Astrocyte of the spinal cord (primary cell): ENCODE measurements at places on chromosomes 5 and 9.

- DNase-seq = no peak
Measured at GRCh38 chr9:966870-967269, 9.6 kb upstream of the DMRT3 start.

GRCh38 chr5:154115291-154115690 is 75.2 kb upstream of the GALNT10 start:
- DNase-seq = no peak

GRCh38 chr5:135873831-135874230 is 21.8 kb downstream of the IL9 start:
- no peak for DNase-seq

- DNase-seq = no peak
Measured at GRCh38 chr5:1393571-1394501, 48.9 kb upstream of the CLPTM1L start.

DNA sequence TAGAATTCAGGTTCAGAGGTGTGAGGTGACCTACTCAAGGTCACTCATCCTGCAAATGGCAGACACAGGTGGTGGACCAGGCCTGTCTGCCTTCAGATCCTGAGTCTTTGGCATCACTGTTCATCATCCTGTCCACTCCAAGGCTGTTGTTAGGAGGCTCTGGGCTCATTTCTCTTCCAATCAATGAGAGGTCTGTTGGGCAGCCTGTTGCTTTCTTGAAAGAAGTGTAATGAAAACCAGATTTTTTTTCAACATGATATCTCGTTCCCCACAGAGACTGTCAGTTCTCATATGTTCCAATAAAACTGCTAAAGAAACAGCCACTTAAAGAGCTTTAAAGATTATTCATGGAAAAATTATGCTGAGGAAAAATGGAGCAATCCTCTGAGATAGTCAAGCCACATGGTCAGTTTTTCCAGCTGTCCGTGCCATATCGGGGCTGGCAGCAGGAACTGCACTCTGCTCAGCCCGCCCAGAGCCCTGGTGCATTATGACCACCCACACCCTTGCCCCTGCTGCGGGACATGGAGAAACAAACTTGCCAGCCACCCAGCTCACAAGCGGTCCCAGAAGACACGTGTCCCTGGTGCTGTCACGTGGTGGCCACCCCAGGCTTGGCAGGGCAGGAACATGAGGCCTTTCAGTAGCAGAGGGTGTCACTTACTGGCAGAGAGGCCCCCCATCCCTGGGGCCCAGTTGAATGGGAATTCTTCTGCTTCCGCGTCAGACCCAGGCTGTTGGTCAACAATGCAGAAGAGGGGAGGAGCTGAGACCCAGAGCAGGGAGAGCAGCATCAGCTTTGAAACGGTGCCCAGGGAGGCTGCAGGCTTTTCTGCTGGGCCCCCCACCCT is 63.7 kb upstream of the ANGPTL2 start:
- DNase-seq = peak; percentile 72

DNA sequence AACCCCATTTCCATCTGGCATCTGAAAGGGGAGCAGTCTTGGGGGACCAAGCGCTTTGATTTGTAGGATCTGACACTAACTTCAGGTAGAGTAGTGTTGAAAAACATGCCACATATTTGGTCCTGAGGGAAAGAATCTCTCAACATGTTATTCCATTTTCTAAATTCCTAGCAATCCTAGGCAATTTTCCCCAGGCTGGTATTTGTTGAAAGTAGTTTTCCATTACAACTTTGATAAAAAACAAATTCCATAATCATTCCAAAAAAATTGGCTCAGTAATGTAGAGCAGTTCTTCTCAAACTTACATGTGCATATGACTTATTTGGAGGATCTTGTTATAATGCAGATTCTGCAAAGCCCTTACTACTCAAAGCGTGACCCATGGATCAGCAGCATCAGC is 477.9 kb downstream of the ACTL7B start:
- no peak for DNase-seq

GRCh38 chr9:129068990-129069861 is 11.7 kb upstream of the DOLPP1 start:
- no peak for DNase-seq

GRCh38 chr5:138264183-138264582 is 10.2 kb downstream of the GFRA3 start:
- no peak for DNase-seq

DNA sequence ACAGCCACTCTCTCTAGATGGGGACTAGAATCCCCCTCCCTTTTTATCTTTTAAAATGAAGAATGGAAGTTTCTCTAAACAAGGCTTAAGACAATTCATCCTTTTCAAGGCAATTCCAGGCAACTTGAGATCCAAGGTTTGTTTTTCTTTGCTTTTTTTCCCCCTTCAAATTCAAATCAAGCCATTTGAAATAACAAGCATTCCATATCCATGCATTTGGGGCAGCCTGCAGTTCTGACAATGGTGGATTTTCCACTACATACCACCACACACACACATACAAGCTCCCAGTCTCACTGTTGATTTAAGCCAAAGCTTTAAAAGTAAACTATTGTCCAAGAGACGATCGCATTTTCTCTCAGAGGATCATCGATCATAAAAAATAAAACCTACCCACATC is 424 bp downstream of the INSYN2B start:
- DNase-seq = no peak

- DNase-seq = no peak
Measured at GRCh38 chr5:10232386-10232785, 17.3 kb downstream of the ATPSCKMT start.

DNA sequence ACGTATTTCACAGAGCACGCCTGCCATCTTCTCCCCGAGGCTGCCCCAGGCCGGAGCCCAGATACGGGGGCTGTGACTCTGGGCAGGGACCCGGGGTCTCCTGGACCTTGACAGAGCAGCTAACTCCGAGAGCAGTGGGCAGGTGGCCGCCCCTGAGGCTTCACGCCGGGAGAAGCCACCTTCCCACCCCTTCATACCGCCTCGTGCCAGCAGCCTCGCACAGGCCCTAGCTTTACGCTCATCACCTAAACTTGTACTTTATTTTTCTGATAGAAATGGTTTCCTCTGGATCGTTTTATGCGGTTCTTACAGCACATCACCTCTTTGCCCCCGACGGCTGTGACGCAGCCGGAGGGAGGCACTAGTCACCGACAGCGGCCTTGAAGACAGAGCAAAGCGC is 9.6 kb downstream of the QRFP start:
- DNase-seq = no peak

GRCh38 chr9:35958104-35958837 is at the start of gene OR2S2:
Gene OR2S2, minus strand, starts transcription at chr9:35958154. Its CDS starts 56 bp downstream, at chr9:35958098.
- no peak for DNase-seq

GRCh38 chr9:91296354-91296753 is 65.4 kb downstream of the AUH start:
- DNase-seq = no peak

DNA sequence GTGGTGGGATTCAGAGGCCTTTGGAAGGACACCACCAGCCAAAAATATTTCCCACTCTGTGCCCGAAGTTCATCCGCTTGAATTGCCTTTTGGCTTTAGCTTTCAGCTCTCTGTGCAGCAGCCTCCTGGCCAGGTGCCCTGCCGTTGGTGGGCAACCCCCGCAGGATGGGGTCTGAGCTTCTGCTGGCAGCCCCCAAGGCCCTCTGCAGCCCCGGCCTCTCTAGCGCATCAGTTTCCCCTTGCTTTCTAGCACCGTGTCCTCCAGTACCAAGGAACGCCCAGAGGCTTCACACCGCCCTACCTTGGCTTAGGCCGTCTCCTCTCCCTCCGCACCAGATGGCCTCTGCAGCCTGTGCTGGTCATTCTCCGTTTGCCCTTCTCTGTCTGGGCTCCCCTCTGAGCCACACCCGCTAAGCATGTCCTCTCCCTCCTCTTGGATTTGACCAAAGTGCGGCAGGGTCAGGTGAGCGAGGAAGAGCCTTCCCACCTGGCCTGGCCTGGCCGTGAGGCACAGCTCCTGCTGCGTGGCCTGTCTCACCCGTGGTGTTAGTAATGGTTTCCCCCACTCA is 4.2 kb upstream of the TSC1 start:
- DNase-seq = no peak

DNA sequence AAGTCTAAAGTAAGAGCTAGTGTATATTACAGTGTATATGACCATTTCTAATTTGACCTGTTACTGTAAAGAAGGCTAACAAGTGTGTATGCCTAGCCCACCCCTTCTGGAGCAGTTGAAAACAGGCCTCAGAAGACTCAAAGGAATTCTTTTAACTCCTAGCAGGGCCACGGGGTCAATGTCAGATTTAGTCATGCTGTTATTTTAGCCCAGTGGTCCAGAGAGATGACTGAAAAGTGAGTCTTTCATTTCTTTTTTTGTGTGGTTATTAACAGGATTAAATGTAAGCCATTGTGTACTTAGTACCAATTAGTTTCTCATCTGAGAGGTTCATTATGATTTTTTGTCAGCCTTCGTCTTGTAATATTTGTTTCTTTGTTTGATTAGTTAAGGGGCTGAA is 24.4 kb downstream of the ZCCHC7 start:
- DNase-seq = peak; percentile 42

GRCh38 chr9:2229109-2229721 is 214.1 kb downstream of the SMARCA2 start:
- no peak for DNase-seq

DNA sequence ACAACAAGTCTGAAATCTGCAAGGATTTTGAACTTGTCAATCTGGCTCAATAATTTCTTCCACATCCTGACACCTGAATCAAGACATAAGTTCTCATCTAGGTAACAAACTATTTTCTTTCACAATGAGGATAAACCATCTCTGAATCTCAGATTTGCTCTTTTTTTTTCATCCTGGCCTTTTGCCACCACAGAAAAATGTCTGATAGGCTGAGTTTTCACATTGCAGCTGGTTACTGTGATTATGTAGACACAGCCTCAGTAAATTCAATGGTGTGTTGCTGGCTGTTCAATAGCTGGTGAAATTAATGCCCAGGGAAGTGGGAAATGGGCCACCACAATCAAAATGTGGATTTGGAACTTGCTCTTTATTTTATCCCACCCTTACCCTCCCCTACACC is 2.8 kb upstream of the ADRA1B start:
- peak; percentile 62 for DNase-seq

DNA sequence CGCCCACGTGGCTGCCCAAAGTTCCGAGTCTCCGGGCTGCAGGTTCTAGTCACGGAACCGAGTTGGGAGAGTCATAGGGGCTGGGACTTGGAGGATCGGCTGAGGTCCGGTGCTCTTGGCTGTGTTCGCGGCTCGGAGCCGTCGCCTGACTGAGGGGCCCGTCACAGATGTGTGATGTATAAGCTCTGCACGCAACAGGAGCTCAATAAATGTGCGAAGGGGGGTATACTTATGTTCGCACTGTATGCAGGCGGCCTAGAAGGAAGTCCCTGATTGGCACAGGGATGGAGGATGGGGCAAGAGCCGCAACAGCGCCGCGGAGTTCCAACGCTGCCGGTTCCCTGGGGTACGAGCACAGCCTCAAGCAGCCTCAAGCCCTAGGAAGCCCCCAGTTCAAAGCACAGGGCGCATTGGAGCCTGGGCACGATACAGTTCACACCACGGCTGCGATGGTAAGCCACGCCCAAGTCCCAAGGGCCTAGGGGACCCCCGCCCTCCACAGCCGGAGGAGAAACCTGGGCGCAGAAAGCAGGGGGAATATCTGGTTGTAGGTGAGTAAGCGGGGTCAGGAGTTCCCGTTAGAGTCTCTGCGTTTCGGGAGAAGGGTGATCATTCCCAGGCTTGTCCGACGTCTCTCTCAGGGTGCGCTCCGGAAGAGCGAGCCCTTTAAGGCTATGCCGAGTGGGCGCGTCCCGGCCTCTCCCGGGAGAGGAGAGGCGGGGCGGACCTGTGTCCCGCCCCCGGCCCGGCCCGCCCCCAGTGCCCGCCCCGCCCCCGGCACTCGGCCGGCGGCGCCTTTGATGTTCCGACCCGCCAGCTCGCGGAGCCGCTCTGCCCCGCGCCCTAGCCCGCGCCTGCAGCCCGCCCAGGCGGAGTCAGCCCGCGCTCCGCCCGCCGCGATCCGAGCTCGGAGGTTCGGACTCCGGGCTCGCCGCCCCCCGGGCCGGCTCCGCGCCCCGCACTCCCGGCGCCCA is at the start of gene TCF7:
TCF7 (plus strand) TSS at position 780 of the 974 bp plus-strand sequence. CDS start 226 bp downstream, outside the sequence.
- DNase-seq = peak; percentile 74

- DNase-seq = peak; percentile 57
Measured at GRCh38 chr5:122463221-122463620, 151.2 kb downstream of the SNCAIP start.

DNA sequence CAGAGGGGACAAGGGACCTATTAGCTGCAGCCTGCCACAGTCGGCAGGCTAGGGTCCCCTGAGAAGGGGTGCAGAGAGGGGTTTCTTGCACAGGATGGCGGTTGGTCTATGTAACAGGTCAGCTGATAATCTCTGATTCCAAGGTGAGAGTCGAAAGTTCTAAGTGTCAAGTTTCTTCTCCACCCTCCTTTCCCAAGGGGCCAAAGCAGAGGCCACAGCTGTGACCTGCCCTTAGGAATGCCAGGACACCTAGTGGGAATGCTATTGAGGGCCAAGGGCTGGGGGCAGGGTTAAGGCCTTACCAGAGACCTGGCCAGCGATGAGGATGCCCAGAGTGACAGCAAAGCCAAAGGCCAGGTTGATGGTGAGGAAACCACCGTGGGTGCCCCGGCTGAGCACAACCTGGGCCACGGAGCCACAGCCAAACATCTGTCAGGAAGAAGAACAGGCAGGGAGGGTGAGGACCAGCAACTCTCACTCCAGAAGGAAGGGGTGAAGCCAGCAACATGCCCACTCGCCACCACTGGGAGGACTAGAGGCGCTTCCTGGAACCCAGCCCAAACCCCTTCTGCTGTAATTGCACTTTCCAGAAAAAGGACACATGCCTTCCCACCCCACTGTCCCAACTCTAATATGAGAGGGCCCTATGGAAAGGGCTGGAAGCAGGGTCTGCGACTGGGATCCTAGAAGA is 3.8 kb downstream of the AQP3 start:
- no peak for DNase-seq

DNA sequence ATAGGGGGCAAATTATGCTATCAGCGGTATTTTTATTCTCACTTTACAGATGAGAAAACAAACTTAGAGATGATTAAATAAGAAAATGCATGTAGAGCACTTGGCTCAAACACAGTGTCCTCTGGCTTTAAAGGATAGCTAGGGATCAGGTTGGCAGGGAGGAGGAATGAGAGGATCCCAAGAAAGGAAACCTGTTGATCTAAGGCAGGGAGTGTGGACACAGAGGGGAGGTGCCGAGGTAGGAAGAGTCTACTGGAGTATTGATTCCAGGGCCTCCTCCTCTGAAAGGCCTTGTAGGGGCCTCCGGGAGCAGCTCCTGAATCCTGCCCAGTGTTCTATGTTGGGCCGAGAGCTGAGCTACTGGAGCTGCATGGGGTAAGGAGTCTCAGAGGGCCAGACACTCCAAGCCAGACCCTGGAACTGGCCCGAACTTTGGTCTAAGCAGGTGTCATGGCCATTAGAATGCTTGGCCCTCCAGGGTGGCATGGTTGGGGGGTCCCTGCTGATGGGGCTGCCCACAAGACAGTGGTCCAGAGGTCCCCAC is 30.4 kb upstream of the TCF7 start:
- no peak for DNase-seq

DNA sequence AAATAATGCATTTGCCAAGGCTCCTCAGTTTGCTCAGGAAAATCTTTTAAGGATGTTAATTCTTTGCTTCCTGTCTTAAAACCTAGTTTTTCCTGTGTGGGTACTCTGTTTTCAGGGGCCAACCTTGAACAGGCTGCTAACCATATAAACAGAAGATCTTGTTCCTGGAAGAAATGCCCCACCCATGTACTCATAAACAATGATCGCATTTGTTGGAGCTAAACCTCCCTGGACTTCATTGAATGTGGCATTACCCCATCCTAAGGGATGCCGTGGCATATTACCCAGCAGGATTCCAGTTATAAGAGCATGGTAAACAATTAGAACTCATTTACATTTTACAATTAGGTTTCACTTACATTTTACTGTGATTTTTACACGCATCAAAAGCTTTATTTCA is 436.0 kb downstream of the ZNF608 start:
- DNase-seq = no peak

GRCh38 chr5:95471487-95471886 is 80.3 kb downstream of the FAM81B start:
- DNase-seq = no peak
